ENCODE measurements at places on chromosomes 11 and 22.

DNA sequence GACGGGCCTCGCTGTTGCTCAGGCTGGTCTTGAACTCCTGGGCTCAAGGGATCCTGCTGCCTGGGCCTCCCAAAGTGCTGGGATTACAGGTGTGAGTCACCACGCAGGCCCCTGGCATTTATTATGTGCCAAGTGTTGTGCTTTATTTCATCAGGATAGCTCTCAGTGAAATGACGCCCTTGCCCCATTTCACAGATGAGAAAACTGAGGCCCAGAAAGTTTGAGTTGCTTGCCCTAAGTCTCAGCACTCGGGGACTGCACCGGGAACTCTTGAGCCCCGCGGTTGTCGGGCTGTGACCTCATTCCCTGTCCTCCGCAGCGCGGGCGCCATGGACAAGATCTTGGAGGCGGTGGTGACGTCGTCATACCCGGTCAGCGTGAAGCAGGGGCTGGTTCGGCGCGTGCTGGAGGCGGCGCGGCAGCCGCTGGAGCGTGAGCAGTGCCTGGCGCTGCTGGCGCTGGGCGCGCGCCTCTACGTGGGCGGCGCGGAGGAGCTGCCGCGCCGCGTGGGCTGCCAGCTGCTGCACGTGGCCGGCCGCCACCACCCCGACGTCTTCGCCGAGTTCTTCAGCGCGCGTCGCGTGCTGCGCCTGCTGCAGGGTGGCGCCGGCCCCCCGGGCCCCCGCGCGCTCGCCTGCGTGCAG, 7.3 kb downstream of the USP35 start:
- no peak overlapping the region for H3K4me3 ChIP-seq
- no peak for DNase-seq
- H3K36me3 ChIP-seq = no peaks in the 10 kb centered on the region
- H3K27me3 ChIP-seq = no peaks in the 10 kb centered on the region
- H3K4me1 ChIP-seq = peaks cover 14% of the 10 kb centered on the region

GRCh38 chr11:35177370-35177769, 38.4 kb downstream of the CD44 start:
- H3K36me3 ChIP-seq = peaks cover 92% of the 10 kb centered on the region
- H3K4me1 ChIP-seq = peaks cover 73% of the 10 kb centered on the region
- peak overlapping the region; percentile 90 for H3K27ac ChIP-seq
- peak overlapping the region; percentile 54 for H3K4me3 ChIP-seq
- H3K27me3 ChIP-seq = no peaks in the 10 kb centered on the region

DNA sequence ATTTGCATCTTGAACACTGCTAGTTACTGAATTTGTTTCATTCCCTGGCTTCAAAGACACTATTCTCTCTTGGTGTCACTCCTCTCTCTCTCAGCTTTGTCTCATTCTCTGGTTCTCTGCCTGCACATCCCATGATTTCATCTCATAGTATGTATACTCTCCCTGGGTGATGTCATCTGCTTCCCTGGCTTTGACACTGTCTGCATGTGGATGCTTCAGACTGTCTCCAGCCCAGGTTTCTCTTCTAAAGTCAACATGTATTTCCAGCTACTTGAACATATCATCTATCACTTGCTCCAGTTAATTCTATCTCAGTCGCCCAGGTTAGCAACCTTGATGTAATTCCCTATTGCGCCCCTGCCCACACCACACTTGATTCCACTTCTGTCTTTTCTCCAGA, 9.3 kb upstream of the ACAT1 start:
- DNase-seq = no peak
- H3K4me3 ChIP-seq = no peak overlapping the region
- no peak overlapping the region for H3K27ac ChIP-seq
- no peaks in the 10 kb centered on the region for H3K4me1 ChIP-seq

DNA sequence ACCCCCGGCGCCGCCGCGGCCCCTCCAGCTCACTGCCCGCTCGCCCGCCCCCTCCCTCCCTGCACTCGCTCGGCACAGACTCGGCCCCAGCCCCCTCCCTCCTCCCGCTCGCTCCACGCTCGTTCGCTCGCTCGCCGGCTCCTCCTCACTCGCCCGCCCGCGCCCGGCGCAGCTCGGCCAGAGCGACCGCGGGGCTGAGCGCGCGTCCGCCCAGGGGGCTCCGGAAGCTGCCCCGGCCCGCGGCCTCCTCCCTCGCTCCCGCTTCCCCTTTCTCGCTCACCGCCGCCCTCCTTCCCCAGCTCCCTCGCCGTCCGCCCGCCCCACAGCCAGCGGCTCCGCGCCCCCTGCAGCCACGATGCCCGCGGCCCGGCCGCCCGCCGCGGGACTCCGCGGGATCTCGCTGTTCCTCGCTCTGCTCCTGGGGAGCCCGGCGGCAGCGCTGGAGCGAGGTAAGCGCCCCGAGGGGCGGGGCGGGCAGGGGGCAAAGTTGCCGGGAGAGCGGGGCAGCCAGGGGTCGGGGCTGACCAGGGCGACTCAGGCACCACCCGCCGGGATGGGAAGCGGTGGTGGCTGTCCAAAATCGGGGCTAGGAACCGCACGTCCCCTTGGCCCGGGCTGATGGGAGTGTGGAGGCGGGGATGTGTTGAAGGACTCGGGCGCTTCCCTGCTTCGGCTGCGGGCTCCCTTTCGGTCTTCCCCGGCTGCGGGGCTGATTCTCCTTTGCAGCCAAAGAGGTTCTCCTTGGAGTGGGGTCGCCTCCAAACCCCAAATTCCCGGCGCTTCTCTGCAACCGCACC, at the start of gene SEZ6L:
Gene SEZ6L (plus strand): TSS at position 148 of the 797 bp plus-strand sequence. CDS start 208 bp downstream, at position 356.
- H3K4me1 ChIP-seq = no peaks in the 10 kb centered on the region
- no peaks in the 10 kb centered on the region for H3K36me3 ChIP-seq
- DNase-seq = no peak
- H3K27ac ChIP-seq = no peak within 1 kb of the TSS

GRCh38 chr11:117606211-117606610, 190.8 kb downstream of the DSCAML1 start:
- H3K27ac ChIP-seq = no peak overlapping the region
- H3K36me3 ChIP-seq = peaks cover 3% of the 10 kb centered on the region
- peaks cover 46% of the 10 kb centered on the region for H3K27me3 ChIP-seq
- peaks cover 2% of the 10 kb centered on the region for H3K4me1 ChIP-seq
- DNase-seq = no peak
